ENCODE measurements at places on chromosomes 2 and 18. TPM values are rescaled to one million over a fixed set of nuclear protein-coding genes. Genes with fewer than 3 reads are reported as not detected.

DNA sequence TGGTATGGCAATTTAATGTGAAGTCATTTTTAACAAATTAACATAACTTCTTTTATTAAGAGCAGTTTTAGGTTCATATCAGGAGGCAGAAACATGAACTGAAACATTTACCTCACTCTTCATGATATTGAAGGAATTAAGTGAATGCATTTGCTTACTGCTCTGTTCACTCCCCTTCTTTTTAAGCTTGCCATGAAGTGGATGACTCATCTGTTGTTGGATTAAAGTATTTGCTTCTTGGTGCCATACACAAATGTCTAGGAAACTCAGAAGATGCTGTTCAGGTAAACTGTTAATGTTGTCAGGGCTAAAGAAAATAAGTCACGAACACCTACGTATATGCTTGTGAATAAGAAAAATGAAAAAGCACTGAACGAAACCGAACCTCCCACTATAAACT lies 10.2 kb upstream of the CABYR start:
- DNase-seq: no peak

DNA sequence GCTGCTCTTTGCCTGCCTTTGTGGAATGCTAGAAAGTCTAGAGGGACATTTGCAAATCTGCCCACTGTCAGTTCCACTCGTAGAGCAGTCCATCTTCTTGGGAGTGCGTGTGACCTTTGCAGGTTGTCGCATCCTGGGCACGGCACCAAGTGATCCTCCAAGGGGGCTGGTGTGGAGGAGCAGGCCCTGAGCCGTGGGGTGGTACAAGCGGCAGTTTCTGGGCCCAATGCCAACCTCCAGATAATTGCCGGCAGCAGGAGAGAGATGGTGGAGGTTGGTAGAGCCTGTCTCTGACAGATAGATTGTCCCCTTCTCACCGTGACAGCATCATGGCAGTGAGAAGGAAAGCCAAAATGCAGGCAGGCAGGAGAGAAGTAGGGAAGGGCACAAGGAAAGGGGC lies 150.7 kb upstream of the SLC14A2 start:
- DNase-seq: no peak

DNA sequence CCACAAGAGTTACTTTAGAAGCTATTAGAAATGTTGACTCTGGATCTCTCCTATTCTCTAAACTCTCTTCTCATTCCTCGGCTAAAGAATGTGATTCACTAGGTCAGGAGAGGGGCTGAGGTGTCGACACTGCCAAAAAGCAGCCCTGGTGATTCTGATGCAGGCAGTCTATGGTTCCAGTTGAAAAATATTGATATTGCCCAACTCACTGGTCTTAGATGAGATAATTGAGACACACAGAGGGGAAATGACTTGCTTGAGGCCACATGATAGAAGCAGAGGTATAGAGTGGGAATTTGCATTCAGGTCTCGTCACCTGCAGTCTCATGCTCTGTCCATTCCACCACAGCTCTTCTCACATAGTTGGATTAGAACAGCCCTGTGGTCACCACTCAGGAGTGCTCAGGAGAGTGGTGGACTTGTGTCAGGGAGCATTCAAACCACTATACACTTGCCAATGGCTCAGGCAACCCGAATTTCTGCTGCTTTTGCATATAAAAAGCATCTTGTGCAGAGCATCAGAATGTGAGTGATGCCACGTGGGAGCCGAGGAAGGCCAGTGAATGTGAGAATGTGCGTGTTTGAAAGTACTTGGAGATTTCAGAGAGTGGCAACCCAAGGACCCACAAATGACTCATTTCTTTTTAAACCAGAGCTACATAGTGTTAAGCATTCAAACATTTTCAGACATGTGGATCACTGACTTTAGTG lies 65.1 kb upstream of the CTLA4 start:
- peak; percentile 54 for DNase-seq

DNA sequence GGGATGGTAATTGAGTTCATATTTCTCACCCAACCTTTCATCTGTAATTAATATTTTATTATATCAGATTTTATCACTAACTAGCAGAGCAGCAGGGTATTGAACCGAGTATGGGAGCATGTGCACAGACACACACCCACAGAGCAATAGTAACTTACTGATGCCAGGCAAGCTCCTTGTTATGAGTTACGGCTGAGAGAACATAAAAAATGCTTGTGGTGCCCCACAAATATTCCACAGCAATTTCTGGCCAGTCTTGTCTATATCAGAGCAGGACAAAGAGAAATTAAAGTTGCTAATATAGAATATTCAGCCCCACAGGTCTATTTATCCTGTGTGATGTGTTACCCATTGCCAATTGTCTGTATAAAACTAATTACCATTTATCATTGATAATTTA lies 501.8 kb upstream of the RAB12 start:
- DNase-seq: peak; percentile 9

GRCh38 chr2:128489526-128490273 lies 171.0 kb upstream of the HS6ST1 start:
- DNase-seq: no peak

DNA sequence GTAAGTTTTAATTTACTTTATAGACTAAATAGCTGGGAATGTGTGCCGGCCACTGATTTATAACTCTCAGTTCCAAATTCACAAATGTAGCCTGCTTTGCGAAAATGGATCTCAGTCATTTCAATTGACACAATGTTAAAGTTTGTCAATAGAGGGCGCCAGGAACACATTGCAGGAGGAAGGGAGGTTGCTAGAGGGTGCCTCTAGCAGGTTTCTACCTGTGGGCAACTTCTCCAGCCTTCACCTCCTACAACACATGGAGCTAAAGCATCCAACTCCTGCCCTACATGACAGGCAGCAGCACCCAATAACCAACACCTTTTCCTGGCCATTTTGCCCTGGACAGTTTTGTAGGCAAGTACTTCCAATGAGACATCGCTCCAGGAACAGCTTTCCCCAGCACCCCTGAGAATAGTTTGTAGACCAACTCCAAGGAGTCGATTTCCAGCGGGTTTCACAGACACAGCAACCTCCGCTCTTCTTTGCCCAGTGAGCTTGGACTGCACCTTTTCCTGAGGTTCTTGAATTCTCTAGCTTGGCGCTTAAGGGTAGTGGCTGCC lies 784.8 kb upstream of the CDH2 start:
- DNase-seq: peak; percentile 43

GRCh38 chr2:165794536-165794928 lies 485 bp upstream of the GALNT3 start:
- DNase-seq: no peak

- DNase-seq: no peak
Measured at GRCh38 chr2:127810156-127810618, 784 bp downstream of the WDR33 start.

Gene ALLC
- total RNA-seq: not detected

Gene OTOF
- 0.14 TPM for total RNA-seq

All from H4 (cell line).